ENCODE measurements at places on chromosomes 6 and 20.

DNA sequence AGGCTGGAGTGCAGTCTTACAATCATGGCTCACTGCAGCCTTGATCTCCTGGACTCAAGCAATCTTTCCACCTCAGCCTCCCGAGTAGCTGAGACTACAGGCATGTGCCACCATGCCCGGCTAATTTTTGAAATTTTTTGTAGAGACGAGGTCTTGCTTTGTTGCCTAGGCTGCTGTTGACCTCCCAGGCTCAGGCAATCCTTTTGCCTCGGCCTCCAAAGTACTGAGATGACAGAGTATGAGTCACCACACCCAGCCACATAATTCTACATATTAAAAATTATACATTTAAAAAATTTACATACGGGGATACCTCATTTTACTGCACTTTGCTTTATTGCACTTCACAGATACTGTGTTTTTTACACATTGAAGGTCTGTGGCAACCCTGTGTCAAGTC is 115.1 kb downstream of the MAN1A1 start:
- DNase-seq = no peak
- no peak overlapping the region for H3K27ac ChIP-seq
- H3K4me1 ChIP-seq = no peaks in the 10 kb centered on the region
- H3K27me3 ChIP-seq = no peaks in the 10 kb centered on the region
- H3K4me3 ChIP-seq = no peak overlapping the region
- no peaks in the 10 kb centered on the region for H3K36me3 ChIP-seq

- peaks cover 3% of the 10 kb centered on the region for H3K27me3 ChIP-seq
- no peaks in the 10 kb centered on the region for H3K36me3 ChIP-seq
- no peak for DNase-seq
- H3K4me1 ChIP-seq = no peaks in the 10 kb centered on the region
- no peak overlapping the region for H3K27ac ChIP-seq
- H3K4me3 ChIP-seq = no peak overlapping the region
These were observed 28.3 kb downstream of the PARD6B start for GRCh38 chr20:50759678-50760077.

- H3K27ac ChIP-seq = no peak overlapping the region
- DNase-seq = peak; percentile 60
- no peaks in the 10 kb centered on the region for H3K4me1 ChIP-seq
- no peaks in the 10 kb centered on the region for H3K36me3 ChIP-seq
These were observed 91.8 kb upstream of the NHSL1 start for GRCh38 chr6:138590796-138591709.

GRCh38 chr6:44925100-44925739 is 402.9 kb upstream of the RUNX2 start:
- H3K27ac ChIP-seq = no peak overlapping the region
- DNase-seq = no peak
- no peaks in the 10 kb centered on the region for H3K27me3 ChIP-seq
- no peaks in the 10 kb centered on the region for H3K36me3 ChIP-seq
- no peak overlapping the region for H3K4me3 ChIP-seq

DNA sequence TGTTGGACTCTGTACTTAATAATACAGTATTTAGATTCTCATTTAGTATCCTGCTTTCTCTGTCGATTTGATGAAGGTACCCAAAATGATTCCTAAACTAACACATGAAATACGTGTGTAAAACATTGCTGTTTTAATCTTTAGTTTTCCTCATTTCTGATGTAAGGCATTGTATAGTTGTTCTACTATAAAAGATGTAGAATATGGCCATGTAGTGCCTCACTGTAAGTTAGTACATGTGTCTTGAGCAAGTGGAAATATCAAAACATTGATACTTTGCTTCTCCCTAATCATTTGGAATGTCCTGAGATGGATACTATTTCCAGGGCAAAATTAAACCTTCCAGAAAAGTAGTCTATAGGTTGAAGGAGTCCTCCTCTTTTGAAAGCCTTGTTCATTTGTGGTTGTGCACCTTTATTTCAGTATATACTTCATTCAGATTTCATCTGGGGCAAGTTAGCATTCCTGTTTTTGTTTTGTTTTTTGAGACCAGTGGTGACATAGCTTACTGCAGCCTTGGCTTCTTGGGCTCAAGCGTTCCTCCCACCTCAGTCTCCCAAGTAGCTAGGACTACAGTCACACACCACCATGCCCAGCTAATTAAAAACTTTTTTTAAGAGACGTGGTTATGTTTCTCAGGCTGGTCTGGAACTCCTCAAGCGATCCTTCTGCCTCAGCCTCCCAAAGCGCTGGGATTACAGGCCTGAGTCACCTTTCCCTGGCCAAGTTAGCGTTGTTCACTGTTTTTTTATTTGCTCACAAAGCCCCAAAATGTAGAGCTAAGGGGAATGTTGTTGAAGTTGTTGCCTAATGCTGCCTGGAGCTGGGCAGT is 11.6 kb downstream of the SRSF3 start:
- peaks cover 96% of the 10 kb centered on the region for H3K36me3 ChIP-seq
- DNase-seq = no peak
- no peak overlapping the region for H3K27ac ChIP-seq

DNA sequence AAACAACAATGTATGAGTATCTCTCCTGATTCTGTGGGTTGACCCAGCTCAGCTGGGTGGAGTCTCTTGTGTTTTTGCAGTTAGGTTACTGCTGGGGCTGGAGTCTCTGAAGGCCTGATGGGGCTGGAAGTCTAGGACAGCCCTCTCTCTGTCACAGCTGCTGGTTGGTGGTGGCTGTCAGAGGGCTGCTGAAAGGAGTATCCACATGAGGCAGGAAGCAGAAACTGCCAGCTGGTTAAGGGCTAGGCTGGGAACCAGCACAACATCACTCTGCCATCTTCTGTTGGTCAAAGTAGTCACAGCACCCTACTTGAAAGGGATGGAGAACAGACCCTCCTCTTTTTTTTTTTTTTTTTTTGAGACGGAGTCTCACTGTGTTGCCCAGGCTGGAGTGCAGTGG is 10.0 kb upstream of the PACSIN1 start:
- H3K4me1 ChIP-seq = no peaks in the 10 kb centered on the region
- peaks cover 6% of the 10 kb centered on the region for H3K27me3 ChIP-seq
- peak; percentile 15 for DNase-seq
- no peak overlapping the region for H3K4me3 ChIP-seq
- no peak overlapping the region for H3K27ac ChIP-seq
- H3K36me3 ChIP-seq = no peaks in the 10 kb centered on the region

- peaks cover 6% of the 10 kb centered on the region for H3K27me3 ChIP-seq
- DNase-seq = no peak
- no peaks in the 10 kb centered on the region for H3K36me3 ChIP-seq
These were observed 61.1 kb downstream of the ZBTB2 start for GRCh38 chr6:151330130-151330696.

- H3K27me3 ChIP-seq = no peaks in the 10 kb centered on the region
- no peak overlapping the region for H3K27ac ChIP-seq
- peaks cover 27% of the 10 kb centered on the region for H3K4me1 ChIP-seq
- no peak overlapping the region for H3K4me3 ChIP-seq
- no peak for DNase-seq
These were observed 3.6 kb downstream of the B3GALT4 start for GRCh38 chr6:33280539-33280938.

- H3K27ac ChIP-seq = no peak overlapping the region
- H3K36me3 ChIP-seq = no peaks in the 10 kb centered on the region
- H3K27me3 ChIP-seq = no peaks in the 10 kb centered on the region
- no peaks in the 10 kb centered on the region for H3K4me1 ChIP-seq
These were observed 8.7 kb upstream of the ZSCAN12 start for GRCh38 chr6:28408076-28408802.

GRCh38 chr6:122839472-122839871 is 50.4 kb downstream of the SMPDL3A start:
- H3K4me1 ChIP-seq = no peaks in the 10 kb centered on the region
- H3K27ac ChIP-seq = no peak overlapping the region
- H3K4me3 ChIP-seq = no peak overlapping the region
- H3K36me3 ChIP-seq = no peaks in the 10 kb centered on the region
- DNase-seq = peak; percentile 62

DNA sequence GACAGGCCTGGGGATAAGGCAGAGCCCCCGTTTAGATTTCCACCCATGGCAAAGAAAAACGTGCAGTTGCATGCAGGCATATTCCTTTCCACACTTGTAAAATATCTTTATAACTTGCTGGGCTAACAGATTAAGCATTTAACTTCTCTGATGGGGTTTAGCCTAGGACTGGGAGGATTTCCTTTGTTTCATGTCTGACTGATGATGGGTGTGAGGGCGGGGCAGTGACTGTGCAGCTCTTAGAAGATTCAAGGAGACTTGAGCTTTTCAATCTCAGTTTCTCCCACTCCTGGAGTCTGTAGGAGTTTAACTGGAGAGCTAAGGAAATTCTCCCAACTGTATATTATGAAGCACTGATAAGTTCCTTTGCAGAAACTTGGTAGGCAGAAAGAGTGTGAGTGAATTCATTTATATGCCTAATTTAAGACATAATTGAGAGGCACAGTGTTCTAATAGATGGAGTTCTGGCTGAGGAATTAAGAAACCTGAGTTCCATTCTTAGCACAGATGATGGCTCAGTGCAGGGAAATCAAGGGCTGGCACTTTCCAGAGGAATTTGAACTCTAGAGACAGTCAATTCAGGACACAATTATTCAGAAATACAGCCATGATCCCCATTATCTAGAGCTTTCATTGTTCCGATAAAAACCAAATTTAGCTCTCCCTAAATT is 214.6 kb upstream of the CNR1 start:
- no peaks in the 10 kb centered on the region for H3K36me3 ChIP-seq
- H3K27ac ChIP-seq = no peak overlapping the region
- no peak overlapping the region for H3K4me3 ChIP-seq
- no peak for DNase-seq

DNA sequence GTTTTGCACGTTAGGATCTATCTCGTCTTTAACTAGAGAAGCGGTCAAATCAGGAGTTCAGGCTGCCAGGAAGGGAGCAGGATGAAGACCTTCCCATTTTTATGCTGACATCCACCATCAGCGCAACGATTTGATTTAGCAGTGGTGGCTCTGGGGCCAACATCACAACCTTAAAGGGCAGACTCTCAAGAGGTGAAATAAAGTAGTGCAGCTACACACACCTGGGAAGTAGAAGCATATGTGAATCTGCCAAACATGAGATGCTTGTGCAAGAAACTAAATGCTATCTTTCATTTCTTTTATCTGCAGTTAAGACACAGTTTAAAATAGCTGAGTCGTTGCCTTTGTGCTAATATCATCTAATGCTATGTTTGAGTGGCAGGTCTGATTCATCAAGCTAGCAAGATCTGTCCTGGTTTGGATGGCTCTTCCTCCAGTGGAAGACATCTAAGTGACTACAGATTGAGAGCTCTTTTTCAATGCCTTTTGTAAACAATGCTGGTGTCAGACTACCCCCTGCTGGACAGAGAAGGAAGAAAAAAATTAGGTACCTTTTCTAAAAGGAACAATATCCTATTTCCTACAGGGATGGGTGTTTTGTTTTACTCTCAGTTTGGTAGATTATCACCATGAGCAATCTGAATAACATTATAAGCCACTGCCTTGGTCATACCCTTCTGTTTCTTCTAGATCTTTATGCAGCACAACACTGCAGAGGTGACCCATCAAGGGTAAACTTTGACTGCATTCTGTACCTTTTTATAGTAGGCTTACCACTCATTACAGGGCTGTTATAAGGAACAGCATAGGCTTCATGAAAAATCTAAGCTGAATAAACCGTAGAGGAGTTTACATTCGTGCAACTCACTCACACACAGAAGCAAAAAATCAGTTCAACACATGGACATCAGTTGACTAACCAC is 171.6 kb upstream of the FBXL4 start:
- peaks cover 3% of the 10 kb centered on the region for H3K27me3 ChIP-seq
- no peak overlapping the region for H3K4me3 ChIP-seq
- peak; percentile 33 for DNase-seq
- no peaks in the 10 kb centered on the region for H3K36me3 ChIP-seq
- no peaks in the 10 kb centered on the region for H3K4me1 ChIP-seq

DNA sequence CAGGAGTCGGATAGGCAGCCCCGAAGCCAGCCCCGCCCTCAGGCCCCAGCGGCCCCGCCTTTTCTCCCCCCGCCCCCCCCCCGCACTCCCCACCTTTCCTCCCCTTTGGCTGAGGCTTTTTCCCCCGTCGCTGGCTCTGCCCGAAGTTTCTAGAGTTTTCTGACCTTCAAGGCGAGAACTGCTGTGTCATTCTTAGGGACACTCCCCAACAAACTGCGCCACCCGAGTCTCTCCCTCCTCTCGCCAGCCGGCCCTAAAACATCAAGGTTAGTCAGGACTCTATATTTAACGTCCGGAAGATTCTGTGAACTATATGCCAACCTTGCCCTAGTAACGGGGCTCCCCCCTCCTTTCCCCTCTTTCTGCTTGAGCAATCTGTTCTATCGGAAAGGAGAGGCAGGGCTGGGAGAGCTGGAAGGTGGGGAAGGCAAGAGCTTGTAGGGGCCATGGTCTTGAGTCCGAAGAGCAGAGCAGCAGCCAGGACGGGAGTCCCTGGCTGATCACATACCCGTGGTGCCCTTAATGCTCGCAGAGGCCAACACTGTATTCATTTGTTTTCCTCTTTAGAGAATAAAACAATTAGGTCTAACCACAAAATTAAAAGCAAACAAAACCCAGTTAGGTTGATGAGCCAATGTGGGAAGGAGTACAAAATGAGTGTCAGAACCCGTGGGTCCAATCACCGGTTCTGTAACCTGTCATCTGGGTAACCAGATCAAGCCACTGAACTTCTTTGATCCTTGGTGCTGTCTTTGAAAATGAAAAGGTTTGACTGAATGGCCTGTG is 5.3 kb upstream of the HSPA1B start:
- peak; percentile 64 for DNase-seq
- H3K4me3 ChIP-seq = peak overlapping the region; percentile 41
- H3K27ac ChIP-seq = peak overlapping the region; percentile 83
- H3K27me3 ChIP-seq = no peaks in the 10 kb centered on the region
- no peaks in the 10 kb centered on the region for H3K36me3 ChIP-seq

GRCh38 chr6:65638047-65638831 is 68.8 kb downstream of the EYS start:
- H3K27me3 ChIP-seq = no peaks in the 10 kb centered on the region
- H3K4me1 ChIP-seq = no peaks in the 10 kb centered on the region
- no peak overlapping the region for H3K27ac ChIP-seq
- DNase-seq = no peak
- H3K36me3 ChIP-seq = no peaks in the 10 kb centered on the region
- H3K4me3 ChIP-seq = no peak overlapping the region

GRCh38 chr6:87754828-87755227 is 52.8 kb upstream of the AKIRIN2 start:
- H3K27me3 ChIP-seq = no peaks in the 10 kb centered on the region
- DNase-seq = no peak
- H3K4me1 ChIP-seq = no peaks in the 10 kb centered on the region
- no peak overlapping the region for H3K27ac ChIP-seq

DNA sequence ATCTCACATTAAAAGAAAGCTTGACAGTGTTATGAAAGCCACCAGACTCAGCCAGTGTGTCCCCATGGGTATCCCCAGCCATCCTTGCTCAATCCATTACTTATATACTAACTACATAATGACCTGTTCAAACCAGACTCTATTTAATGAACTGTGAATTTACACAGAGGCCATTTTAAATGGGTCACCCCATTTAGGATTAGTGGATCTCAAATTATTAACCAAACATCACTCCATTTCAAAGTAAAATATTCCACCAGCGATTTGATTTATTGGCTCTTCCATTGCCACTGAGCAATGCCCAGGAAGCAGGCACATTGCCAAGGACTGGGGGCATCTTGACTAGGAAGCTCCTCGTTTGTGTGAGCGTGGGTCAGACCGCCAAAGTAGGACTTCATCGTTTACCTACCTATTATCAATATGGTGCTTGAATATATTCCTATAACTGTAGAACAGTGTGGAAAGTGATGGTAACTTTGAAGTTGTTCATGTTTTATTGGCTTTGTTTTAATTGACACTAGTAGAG is 15.5 kb upstream of the NPEPL1 start:
- no peaks in the 10 kb centered on the region for H3K27me3 ChIP-seq
- no peaks in the 10 kb centered on the region for H3K4me1 ChIP-seq
- no peak overlapping the region for H3K27ac ChIP-seq
- no peak overlapping the region for H3K4me3 ChIP-seq
